ENCODE measurements at places on chromosomes 4 and X. TPM values are rescaled to one million over a fixed set of nuclear protein-coding genes. Genes with fewer than 3 reads are reported as not detected.
A peak's percentile ranks its signal among the peaks of the same experiment; 100 is the strongest.

The KCNIP4 gene
- total RNA-seq: 0.14 TPM

The BTK gene
- 22.6 TPM for total RNA-seq

The FGFBP1 gene
- not detected for total RNA-seq

- H3K27me3 ChIP-seq: no peaks in the 10 kb centered on the region
- H3K4me1 ChIP-seq: peaks cover 4% of the 10 kb centered on the region
- peak overlapping the region; percentile 89 for H3K27ac ChIP-seq
- H3K36me3 ChIP-seq: peaks cover under 1% of the 10 kb centered on the region
Observed at GRCh38 chrX:154516656-154517100, 646 bp upstream of the FAM3A start.

The JCHAIN gene
- total RNA-seq: 2.1 TPM

DNA sequence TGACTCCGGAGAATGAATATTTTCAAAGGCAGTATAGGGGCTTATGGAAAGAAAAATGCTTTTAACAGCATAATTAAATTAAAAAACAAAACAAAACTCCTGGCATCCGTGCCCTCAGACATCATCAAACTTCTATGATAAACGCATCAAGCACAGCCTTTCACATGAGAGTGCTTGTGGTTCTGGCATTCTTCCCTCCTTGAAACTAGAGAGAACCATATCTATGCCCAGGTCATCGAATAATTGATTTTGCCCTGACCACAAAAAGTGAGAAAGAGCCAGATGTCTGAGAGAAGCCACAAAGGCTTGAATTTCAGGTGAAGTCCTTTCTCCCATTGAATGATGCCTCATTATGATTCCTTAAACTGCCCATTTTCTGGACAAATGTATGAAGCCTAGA is 286.8 kb downstream of the CBLL2 start:
- H3K4me3 ChIP-seq: no peak overlapping the region
- no peaks in the 10 kb centered on the region for H3K4me1 ChIP-seq
- no peak overlapping the region for H3K27ac ChIP-seq
- H3K36me3 ChIP-seq: no peaks in the 10 kb centered on the region

The DCAF8L2 gene
- total RNA-seq: not detected

The CXCL3 gene
- 0.51 TPM for total RNA-seq

The MAGEB6B gene
- not detected for total RNA-seq

The NLRP2B gene
- total RNA-seq: not detected

DNA sequence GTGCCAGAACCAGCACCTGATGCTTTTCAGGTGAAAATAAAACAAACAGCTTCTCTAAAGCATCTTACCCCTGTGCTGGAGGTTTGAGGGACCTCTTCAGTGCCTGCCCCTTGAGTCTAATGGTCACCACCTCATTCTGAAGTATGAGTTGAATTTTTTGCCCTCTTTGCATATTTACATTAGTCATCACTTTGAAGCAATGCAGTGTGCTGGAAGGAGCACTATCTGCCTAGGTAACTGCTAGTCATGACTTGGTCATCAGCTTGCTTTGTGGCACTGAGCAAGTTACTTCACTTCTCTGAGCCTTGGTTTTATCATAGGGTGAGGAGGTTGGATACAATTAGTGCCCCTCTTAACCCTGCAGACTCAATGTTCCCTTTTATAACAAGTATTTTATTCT is 44.9 kb downstream of the SPATA18 start:
- H3K27me3 ChIP-seq: no peaks in the 10 kb centered on the region
- H3K27ac ChIP-seq: no peak overlapping the region
- H3K36me3 ChIP-seq: no peaks in the 10 kb centered on the region
- DNase-seq: no peak
- H3K4me3 ChIP-seq: no peak overlapping the region

DNA sequence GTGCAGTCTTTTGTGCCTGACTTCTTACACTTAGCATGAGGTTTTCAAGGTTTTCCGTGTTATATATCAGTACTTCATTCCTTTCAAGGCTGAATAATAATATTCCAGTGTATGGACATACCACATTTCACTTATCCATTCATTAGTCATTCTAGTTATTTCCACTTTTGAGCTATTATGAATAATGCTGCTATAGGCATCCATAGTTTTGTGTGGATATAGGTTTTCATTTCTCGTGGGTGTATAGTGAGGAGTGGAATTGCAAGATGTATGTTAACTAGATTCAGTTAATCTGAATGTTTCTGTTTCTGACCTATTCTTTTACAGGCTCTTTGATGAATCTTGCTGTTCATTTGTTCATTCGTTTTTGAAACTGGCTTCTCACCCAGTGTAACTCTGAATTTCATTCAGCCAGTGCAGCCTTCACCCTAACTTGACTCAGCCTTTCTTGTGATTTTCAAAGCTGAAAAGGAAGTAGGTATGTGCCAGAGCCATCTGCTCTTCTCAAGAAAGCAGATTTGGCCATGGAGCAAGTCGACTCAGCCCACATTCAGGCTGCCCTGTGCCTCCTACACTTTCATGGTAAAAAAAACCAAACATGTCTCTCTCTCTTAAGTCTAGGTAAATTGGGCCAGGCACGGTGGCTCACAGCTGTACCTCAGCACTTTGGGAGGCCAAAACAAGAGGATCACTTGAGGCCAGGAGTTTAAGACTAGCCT is 56.3 kb upstream of the NOCT start:
- H3K36me3 ChIP-seq: no peaks in the 10 kb centered on the region
- H3K4me1 ChIP-seq: peaks cover 5% of the 10 kb centered on the region
- no peak for DNase-seq
- no peak overlapping the region for H3K27ac ChIP-seq
- no peaks in the 10 kb centered on the region for H3K27me3 ChIP-seq

- DNase-seq: no peak
- H3K27ac ChIP-seq: no peak overlapping the region
- no peaks in the 10 kb centered on the region for H3K4me1 ChIP-seq
- no peak overlapping the region for H3K4me3 ChIP-seq
- no peaks in the 10 kb centered on the region for H3K27me3 ChIP-seq
- H3K36me3 ChIP-seq: no peaks in the 10 kb centered on the region
Observed at GRCh38 chrX:131987252-131987651, 35.9 kb upstream of the STK26 start.

DNA sequence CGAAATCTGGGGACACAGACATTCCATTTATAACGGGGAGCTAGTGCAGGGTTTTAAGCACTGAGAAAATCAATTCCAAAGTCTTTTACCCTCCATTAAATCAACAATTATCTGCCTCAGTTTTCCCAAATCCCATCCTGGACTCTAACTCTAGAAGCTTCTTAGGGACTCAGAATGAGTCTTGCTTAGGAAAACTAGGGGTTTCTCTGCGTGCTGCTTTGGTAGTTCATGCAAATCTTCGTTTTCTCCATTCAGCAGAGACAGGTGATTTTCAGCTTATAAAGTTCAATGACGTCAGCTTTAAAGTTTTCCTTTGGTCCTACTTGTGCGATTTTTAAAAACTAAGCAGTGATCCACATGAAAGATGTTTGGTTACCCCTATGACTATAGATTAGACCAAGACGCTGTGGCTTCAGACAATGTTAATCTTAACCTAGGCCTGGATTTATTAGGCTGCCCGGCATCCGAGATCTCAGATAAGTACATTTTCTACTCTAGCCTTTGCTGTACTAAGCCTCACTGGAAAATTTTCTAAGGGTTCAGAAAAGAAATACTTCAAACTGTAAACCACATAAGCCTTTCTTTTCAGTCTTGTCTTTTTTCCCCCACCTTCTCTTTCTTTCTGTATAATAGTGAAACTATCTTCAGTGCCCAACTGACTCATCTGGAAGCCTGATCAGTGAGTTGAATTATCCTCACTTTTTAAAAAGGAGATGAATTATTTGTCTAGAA is 121.4 kb upstream of the GATB start:
- no peaks in the 10 kb centered on the region for H3K36me3 ChIP-seq
- H3K4me3 ChIP-seq: no peak overlapping the region
- H3K27me3 ChIP-seq: no peaks in the 10 kb centered on the region
- H3K27ac ChIP-seq: no peak overlapping the region

The CCDC120 gene
- total RNA-seq: 1.9 TPM

The NIPAL1 gene
- 10.7 TPM for total RNA-seq

The STK32B gene
- 0.28 TPM for total RNA-seq

- no peaks in the 10 kb centered on the region for H3K27me3 ChIP-seq
- no peak overlapping the region for H3K4me3 ChIP-seq
- no peaks in the 10 kb centered on the region for H3K36me3 ChIP-seq
- H3K27ac ChIP-seq: no peak overlapping the region
- no peak for DNase-seq
Observed at GRCh38 chrX:109448282-109448938, 33.5 kb downstream of the GUCY2F start.

- peaks cover 24% of the 10 kb centered on the region for H3K4me1 ChIP-seq
- no peak overlapping the region for H3K27ac ChIP-seq
- no peak for DNase-seq
- H3K27me3 ChIP-seq: no peaks in the 10 kb centered on the region
- H3K36me3 ChIP-seq: peaks cover 4% of the 10 kb centered on the region
Observed at GRCh38 chrX:19350941-19351384, 7.2 kb downstream of the PDHA1 start.

GRCh38 chr4:159069922-159070321 is 33.0 kb upstream of the RAPGEF2 start:
- no peak overlapping the region for H3K27ac ChIP-seq
- H3K4me3 ChIP-seq: no peak overlapping the region
- no peaks in the 10 kb centered on the region for H3K36me3 ChIP-seq

DNA sequence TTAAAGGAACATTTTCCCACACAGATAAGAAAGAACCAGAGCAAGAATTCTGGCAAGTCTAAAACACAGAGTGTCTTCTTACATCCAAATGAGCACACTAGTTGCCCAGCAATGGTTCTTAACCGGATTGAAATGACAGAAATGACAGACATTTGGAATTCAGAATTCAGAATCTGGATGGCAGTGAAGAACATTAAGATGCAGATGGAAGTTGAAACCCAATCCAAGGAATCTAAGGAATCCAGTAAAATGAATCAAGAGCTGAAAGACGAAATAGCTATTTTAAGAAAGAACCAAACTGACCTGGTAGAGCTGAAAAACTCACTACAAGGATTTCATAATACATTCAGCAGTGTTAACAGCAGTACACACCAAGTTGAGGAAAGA is 21.5 kb downstream of the ANAPC10 start:
- no peak for DNase-seq
- no peaks in the 10 kb centered on the region for H3K4me1 ChIP-seq
- H3K36me3 ChIP-seq: peaks cover 10% of the 10 kb centered on the region
- no peaks in the 10 kb centered on the region for H3K27me3 ChIP-seq

DNA sequence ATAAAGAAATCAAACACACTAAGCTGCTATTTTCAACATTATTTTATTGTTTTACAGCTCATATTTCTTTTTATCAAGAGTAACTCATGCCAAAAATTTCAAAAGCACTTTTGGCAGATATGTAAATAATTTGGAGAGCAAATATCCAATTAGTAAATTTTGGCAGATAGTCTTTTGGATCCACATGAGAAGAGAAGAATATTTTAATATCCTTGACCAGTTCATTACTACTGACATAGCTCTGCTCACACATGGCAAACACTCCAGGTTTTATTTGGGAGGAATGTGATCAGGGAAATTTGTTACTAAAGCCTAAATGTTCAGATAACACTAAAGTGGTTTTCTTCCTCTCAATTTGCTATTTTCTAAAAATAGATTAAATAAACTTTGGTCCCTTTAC is 1054.3 kb downstream of the FAT4 start:
- H3K27me3 ChIP-seq: no peaks in the 10 kb centered on the region
- DNase-seq: no peak
- H3K27ac ChIP-seq: no peak overlapping the region
- no peak overlapping the region for H3K4me3 ChIP-seq
- no peaks in the 10 kb centered on the region for H3K36me3 ChIP-seq

DNA sequence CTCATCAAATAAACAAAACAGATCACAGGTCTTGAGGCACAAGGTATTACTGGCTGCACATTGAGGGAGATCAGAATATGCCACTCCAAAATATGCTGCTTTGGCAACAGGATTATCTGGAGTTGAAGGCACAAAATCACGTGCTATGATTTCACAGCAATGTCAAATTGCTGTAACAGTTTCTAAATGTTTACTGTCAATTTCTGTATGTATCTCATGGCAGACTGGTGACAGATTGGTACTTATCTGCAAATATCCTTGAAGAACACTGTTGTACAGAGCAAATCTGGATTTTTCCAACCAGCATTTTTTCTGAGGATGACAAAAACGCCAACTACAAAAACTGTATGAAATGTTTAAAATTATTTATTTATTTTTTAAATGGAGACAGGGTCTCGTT is 26.7 kb downstream of the GPR82 start:
- H3K27me3 ChIP-seq: no peaks in the 10 kb centered on the region
- no peaks in the 10 kb centered on the region for H3K36me3 ChIP-seq
- H3K4me3 ChIP-seq: no peak overlapping the region
- H3K4me1 ChIP-seq: no peaks in the 10 kb centered on the region

DNA sequence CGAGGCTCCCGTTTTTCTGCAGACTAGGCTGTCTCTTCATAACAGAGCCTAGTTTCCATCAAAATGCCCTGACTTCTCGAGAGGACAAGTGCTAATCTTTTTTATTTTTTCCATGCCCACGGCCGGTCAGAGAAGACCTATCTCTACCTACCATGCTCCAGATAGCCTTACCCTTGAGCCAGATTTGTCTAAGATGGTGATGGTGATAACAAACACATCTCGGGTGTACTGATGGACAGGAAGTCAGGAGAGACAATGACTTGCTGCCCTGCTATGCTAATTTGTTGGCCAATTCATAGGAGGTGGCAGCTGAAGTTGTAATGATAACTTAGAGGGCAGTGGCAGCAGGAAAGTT is 42.2 kb upstream of the NKRF start:
- peaks cover 6% of the 10 kb centered on the region for H3K36me3 ChIP-seq
- no peak overlapping the region for H3K27ac ChIP-seq
- H3K27me3 ChIP-seq: no peaks in the 10 kb centered on the region
- DNase-seq: no peak
- H3K4me3 ChIP-seq: no peak overlapping the region
- H3K4me1 ChIP-seq: no peaks in the 10 kb centered on the region

The STAP1 gene
- 0.33 TPM for total RNA-seq

The FGG gene
- total RNA-seq: 20,700 TPM

The NAP1L2 gene
- total RNA-seq: not detected

DNA sequence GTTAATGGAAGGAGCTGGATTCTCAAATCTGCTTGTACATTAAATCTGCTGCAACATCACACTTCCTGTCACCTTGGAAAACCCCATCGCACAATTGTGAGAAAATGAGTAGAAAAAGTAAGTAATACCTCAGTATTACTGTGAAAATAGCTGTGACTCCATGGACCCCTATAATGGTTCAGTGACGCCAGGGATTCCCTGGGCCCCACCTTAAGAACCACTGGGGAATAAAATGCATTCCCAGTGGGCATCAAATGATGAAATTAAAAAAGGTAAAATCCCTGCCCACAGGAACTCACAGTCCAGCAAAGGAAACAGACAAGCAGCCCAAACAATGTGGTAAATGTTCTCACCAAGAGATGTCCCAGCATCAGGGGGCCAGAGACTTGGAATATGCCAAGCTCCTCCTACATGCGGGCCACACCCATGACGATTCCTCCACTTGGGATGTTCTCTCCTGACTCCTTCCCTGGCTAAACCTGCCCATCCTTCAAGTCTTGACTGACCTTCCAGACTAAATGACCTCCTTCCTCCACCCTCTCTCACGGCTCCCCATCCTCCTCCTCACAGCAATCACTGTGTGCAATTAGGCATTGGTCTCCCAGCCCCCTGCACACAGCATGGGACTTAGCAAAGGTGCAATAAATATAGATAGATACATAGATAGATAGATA is 2.6 kb downstream of the EVC2 start:
- H3K27me3 ChIP-seq: no peaks in the 10 kb centered on the region
- no peaks in the 10 kb centered on the region for H3K36me3 ChIP-seq
- no peak overlapping the region for H3K4me3 ChIP-seq
- H3K27ac ChIP-seq: no peak overlapping the region
